ENCODE measurements at places on chromosomes 4 and X. TPM values are rescaled to one million over a fixed set of nuclear protein-coding genes. Genes with fewer than 3 reads are reported as not detected.

The CFP gene
- total RNA-seq = 0.17 TPM

The PCDH18 gene
- total RNA-seq = not detected

The PWWP3B gene
- total RNA-seq = not detected

The GPM6B gene
- total RNA-seq = 0.14 TPM

The HSFX1 gene
- total RNA-seq = 0.33 TPM

The GRID2 gene
- not detected for total RNA-seq

The NALF2 gene
- total RNA-seq = 5.2 TPM

The RASSF6 gene
- 0.80 TPM for total RNA-seq

The F9 gene
- total RNA-seq = not detected

The FAM9B gene
- total RNA-seq = not detected

The DUX4 gene
- not detected for total RNA-seq

The FOXP3 gene
- total RNA-seq = 0.07 TPM

The ALB gene
- not detected for total RNA-seq

The MAP7D2 gene
- 6.6 TPM for total RNA-seq

The TMEM144 gene
- 2.7 TPM for total RNA-seq

The AFF2 gene
- total RNA-seq = not detected

The SMARCAD1 gene
- 12.6 TPM for total RNA-seq

The FGF13 gene
- 0.08 TPM for total RNA-seq

The GRSF1 gene
- total RNA-seq = 75.9 TPM

The RENBP gene
- total RNA-seq = 0.22 TPM

The BEND2 gene
- not detected for total RNA-seq

The SSX5 gene
- total RNA-seq = not detected

The PNMA5 gene
- total RNA-seq = not detected

The MAOA gene
- 0.86 TPM for total RNA-seq

The DCUN1D4 gene
- 17.5 TPM for total RNA-seq

The SLC6A14 gene
- total RNA-seq = not detected

The CC2D2A gene
- 11.6 TPM for total RNA-seq

The LRIT3 gene
- 0.09 TPM for total RNA-seq

The NXF2B gene
- total RNA-seq = not detected

The TEX13A gene
- not detected for total RNA-seq

The XK gene
- total RNA-seq = 0.38 TPM

The RIBC1 gene
- 0.63 TPM for total RNA-seq

The RTL9 gene
- 0.13 TPM for total RNA-seq

Data from A549 treated with Hydrocortisone at 1 μM for 4 hours (cell line).